Cortex of kidney (tissue), 1 donor: ENCODE measurements at places on chromosomes 1 and 21.

DNA sequence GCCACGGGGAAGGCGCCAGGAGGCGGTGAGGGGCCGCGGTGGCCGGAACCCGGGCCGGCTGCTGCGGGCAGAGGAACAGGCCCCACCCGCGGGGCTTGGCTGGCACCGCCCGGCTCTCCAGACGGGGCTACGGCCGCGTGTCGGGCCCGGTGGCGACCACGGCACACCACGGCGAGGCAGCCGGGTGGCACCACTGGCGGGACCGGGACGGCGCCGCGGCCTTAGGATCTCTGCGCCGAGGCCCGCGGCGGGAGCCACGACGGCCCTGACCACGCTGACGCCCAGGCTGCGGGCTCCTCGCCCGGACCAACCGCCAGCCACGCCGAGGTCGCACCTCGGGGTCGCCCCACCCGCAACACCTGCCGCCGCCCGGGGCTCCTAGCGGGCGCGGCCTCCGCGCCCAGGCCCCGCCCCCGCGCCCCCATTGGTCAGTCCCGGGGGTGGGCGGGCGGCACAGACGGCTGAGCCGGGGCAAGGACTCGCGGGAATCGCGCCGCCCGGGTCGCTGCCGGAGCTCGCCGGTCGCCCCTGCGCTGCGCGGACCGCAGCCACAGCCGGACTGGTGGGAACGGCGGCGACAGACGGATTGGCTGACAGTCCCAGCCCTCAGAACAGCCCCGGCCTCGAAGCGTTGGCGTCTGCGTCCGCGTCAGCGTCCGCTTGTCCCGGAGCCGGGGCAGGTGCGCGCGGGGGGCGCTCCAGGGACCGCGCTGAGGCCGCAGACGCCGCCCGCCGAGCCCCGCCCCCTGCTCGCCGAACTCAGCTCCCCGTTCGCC is at the start of gene BMP8A:
BMP8A (plus strand) TSS at position 491 of the 776 bp plus-strand sequence. CDS start 356 bp downstream, outside the sequence.
- no peak for DNase-seq

GRCh38 chr1:152811050-152811449 is 721 bp upstream of the LCE1B start:
- no peak for DNase-seq

- DNase-seq, result no peak
Observed at GRCh38 chr1:68047659-68048026, 2.8 kb downstream of the DIRAS3 start.

DNA sequence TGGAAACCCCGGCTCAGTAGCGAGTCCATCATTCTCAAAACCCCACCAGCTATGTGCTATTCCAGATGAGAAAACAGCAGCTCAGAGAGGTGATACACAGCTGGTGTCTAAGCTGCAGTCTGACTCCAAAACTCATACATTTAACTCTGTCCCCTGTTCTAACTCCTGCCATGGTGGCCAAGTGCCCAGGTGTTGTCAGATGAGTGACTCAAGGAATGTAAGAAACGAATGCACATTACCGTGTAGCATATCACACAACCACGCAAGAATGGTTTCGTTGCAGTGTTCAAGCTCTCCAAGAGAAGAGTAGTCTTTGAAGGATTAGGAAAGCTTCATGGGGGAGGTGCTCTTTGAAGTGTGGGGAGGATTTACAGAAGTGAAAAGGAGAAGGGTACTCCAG is 4.7 kb upstream of the XKR8 start:
- DNase-seq, result no peak

GRCh38 chr21:32941263-32941662 is 84.5 kb upstream of the OLIG2 start:
- DNase-seq, result no peak

- no peak for DNase-seq
Observed at GRCh38 chr1:234019387-234019786, 114.9 kb downstream of the SLC35F3 start.

DNA sequence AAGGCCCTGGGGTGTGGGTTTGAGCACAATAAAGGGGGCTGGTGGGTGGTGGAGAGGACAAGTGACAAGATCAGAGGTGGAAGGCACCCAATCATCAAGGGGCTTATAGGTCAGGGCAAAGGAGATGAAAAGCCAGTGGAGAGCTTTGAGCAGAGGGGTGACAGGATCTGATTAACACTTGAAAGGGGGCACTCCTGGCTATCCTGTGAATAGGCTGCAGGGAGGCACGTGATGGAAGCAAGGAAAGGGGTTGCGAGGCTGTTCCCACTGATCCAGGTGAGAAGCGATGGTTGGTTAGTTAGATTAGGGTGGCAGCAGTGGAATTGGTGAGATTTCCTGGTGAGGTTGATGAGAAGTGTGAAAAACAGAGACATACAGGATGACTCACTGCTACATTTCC is 80.6 kb downstream of the WLS start:
- no peak for DNase-seq

DNA sequence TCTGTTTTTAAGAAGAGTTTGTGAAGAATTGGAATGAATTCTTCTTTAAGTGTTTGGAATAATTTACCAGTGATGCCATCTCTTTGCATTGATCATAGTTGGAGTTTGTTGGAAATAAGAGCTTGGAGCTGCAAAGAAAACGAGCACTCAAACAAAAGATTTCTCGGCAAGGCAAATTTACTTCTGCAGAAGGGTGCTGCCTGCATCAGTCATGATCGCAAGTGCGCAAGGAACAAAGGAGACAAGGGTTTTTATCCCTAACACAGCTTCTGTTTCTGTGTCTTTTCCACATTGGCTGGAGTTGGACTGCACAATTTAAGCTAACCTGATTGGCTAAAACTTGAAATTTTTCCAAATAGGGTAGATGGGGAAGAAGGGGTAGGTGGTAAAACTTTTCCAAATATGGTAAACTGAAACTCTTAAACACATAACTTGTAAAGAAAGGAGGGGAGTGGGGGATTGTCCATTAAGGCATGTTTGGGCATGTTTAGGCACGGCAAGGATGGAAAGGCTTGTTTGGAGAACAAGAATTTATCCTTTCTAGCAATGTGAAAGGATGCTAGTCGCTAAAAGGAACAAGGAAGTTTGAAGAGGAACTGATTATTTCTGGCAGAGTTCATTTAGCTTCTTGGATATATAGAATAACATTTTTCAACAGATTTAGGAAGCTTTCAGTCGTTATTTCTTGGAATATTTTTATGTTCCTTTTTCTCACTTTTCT is 3.5 kb upstream of the AADACL4 start:
- DNase-seq, result no peak

GRCh38 chr1:28437264-28437923 is 67.9 kb downstream of the PHACTR4 start:
- DNase-seq, result no peak

- no peak for DNase-seq
Observed at GRCh38 chr1:244052016-244052727, 1.1 kb downstream of the ZBTB18 start.

GRCh38 chr1:161223805-161224694 is 622 bp upstream of the APOA2 start:
- DNase-seq, result no peak

DNA sequence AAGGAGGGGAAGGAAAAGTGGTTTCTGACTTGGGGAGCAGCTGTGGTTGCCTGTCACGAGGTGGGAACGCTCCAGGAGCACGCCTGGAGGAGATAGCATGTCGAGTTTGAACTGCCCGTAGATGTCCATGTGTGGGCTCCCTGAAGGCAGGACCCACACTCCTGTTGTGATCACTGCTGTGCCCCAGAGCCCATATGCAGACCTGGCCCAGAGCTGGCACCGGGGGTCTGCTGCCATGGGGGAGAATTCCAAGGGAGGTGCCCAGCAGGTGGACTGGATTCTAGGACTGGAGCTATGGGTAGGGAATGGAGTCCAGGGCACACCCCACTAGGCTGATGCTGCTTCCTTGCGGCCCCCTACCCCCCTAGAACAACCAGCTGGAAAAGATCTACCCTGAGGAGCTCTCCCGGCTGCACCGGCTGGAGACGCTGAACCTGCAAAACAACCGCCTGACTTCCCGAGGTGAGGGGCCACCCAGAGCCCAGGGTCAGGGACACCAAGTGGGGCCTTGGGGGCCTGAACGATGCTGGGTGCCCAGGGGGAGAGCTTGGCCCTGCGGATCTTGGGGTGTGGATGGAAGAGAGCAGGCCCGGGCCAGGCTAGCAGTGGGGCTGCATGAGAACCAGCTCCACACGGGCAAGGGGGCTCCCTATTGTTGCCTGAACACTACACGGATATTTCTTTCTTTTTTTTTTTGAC is 9.3 kb downstream of the PODN start:
- DNase-seq, result no peak

DNA sequence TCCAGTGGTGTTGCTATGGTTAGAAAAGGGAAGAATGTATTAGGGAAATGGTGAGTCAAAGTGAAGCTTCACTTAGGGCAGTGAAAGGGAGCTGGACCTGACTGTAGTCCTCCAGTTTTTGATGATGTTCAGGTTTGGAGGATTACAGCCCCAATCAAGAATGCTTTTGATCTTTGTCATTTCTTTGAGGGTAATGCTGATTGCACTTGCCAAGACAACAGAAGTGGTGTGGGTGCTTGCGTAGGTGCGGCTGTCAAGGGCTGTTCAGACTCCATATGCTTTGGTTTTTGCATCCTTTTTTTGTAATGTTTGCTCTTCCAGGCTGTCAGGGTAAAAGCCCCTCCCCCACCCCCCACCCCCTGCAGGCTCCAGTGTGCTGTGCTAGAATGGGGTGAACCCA is 38.9 kb downstream of the HHAT start:
- no peak for DNase-seq

- no peak for DNase-seq
Observed at GRCh38 chr1:157948312-157949073, 45.0 kb upstream of the KIRREL1 start.

DNA sequence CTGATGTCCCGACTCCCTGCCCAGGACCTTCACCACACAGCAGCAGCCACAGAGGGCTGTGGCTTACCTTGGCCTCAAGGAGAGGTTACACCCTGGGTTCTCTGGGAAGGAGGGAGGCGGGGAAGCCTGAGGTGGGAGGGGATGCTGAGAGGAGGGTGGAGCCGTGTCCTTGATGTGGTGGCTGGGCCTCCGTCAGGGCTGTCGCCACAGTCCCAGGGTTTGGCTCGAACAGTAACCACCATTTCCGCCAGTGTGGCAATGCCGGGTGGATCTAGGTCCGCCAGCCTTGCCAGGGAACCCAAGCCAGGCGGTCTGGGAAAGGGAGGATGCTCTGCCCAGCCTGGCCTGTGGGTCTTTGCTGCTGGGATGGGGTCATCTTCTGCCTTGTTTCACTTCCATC is 18.4 kb upstream of the CDCA8 start:
- no peak for DNase-seq
